ENCODE measurements at places on chromosomes 3 and 15.

DNA sequence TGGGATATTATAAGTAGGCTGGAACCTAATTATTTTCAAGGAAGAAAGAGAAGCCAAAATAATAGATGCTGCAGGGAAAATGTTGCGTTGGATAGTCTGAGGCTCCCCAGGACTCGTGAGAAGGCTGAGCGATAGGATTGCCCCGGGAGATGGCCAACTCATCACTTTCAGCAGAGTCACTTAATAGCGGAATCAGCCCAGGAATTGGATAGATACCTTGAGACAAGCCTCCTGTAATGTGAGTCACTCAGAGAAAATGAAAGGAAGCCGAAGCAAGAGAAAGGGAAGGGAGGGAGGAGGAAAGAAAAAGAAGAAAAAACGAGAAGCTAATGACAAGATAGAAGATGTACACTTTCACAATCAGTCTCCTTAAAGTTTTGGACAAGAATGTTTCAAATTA lies 94.3 kb downstream of the SQOR start:
- DNase-seq = no peak

GRCh38 chr3:53525765-53526703 lies 31.6 kb downstream of the CACNA1D start:
- no peak for DNase-seq

- DNase-seq = no peak
Observed at GRCh38 chr3:21216598-21216997, 534.4 kb downstream of the ZNF385D start.

GRCh38 chr3:118531816-118532215 lies 502.8 kb downstream of the IGSF11 start:
- no peak for DNase-seq

DNA sequence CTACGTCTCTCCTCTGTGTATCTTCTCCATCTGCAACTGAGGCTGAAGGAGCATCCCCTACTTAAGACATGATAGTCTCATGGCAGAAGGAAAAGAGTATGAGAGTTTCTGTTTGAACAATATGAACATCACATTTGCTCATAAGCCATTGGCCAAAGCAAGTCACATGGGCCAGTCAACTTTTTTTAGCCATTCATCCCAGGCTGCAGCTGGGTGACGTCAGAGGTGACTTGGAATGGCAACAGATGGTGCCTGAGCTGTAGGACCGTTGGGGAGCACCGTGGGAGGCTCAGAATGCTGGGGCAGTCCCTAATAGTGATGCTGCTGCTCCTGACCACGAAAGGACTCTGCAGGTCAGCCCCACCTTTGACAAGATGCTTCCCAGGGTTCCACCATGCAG lies 58.7 kb downstream of the CRTC3 start:
- no peak for DNase-seq

DNA sequence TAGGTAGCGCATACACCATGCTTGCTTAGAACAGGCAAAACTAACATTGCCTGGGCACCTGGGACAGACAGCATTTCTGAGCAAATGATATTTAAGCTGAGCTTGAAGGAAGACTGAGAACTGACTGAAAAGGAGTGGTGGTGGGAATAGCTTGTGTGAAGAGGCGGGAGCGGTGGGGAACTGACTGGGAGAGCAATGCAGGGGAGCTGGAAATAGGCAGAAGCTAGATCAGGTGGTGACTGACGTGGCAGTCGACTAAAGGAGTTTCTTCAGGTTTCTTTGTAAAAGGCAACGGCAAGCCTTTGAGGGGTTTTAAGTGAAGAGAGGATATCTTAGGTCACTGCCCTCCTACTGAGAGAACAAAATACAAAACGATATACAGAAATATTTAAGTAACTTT lies 61.8 kb downstream of the NEO1 start:
- no peak for DNase-seq

GRCh38 chr3:66110840-66111239 lies 72.1 kb upstream of the MAGI1 start:
- no peak for DNase-seq

DNA sequence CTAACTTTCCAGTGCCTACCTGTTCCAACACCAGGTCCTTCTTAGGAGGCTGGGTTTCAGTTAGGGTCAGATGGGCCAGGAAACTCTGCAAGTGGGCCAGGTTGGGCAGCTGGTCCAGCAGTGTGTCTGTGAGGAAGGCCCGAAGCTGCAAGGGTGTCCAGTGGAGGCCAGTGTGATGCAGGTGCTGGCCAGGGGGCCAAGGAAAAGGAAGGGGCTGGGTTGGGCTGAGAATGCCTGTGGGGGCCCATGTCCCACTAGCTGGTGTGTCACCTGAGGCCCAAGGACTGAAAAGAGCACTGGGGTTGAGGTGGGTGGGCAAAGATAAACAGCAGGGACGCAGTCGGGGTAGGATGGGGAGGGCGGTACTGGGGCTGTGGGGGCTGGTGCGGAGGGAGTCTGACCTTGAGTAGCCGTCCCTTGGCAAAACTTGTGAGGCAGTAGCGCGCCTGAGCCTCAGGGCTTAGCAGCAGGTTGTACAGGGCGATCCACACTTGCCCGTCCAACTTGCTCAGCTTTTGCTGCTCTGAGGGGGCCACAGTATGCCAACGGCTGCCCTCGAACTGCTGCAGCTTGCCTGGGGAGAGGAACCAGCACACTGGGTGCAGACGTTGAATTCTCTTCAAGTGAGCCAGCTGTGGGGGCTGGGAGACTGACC lies 1.5 kb upstream of the RASSF1 start:
- no peak for DNase-seq

GRCh38 chr3:76177610-76178009 lies 392.3 kb upstream of the ZNF717 start:
- DNase-seq = no peak

- no peak for DNase-seq
Observed at GRCh38 chr3:71008350-71008935, 575.1 kb downstream of the FOXP1 start.

DNA sequence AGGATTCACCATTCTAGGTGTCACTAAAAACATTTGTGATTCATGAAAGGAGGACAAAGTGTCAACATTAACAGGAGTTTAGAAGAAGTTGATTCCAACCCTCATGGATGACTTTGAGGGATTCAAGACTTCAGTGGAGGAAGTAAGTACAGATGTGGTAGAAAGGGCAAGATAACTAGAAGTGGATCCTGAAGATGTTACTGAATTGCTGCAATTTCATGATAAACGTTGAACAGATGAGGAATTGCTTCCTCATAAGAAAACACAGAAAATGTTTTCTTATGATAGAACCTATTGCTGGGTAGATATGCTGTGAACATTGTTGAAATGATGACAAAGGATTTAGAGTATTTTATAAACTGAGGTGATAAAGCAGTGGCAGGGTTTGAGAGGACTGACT lies 23.5 kb upstream of the ATP2C1 start:
- DNase-seq = no peak

GRCh38 chr3:114176487-114176886 lies 2.4 kb downstream of the DRD3 start:
- no peak for DNase-seq

DNA sequence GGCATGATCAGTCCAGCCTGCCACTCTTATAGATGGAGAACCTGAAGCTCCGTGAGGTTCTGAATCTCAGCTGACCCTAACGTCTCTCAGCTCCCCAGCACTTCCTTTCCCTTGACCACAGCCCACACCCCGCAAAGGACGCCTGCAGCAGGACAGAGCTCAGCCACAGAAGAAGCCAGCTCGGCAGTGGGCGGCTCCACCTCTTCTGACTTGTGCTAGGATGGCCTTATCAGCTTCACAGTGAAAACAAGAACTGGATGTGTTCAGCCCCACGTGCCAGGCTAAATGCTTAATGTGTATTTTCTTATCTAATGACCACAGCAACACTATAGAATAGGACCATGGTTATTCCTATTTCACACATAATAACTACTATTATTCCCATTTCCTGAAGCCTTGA lies 127.6 kb downstream of the ARNT2 start:
- DNase-seq = no peak

- no peak for DNase-seq
Observed at GRCh38 chr3:169666376-169667165, 3.1 kb upstream of the MECOM start.

DNA sequence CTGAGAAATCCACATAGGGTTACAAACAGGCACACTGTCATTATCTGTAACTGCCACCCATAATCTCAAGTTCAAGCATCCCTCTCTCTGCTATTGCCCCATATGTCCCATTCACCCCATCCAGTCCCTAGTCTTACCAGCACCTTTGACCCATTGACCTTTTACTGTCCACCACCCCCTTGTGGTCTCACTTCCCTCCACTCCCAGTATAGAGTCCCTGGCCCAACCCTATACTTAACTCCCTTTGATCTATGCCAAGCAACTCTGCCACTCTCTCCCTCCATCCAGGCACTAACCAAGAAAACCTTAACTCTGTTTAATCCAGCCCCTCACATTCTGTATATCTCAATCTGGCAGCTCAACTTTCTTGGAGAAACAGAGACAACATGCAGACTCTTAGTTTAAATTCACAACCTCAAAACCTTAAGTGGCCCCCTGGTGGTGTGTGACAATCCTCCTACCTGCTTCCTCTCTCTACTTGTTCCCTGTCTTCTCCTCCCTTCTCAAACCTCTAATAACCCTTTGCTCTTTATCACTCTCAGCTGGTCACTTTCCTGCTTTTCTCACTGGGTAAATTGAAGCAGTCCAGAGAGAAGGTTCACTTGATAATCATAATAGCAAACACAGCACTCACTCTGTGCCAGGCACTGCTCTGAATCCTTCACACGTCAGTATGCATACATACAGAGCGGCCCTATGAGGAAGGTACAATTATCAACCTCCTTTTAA lies 162.7 kb downstream of the STT3B start:
- DNase-seq = no peak

GRCh38 chr3:1092061-1092460 lies 763 bp upstream of the CNTN6 start:
- DNase-seq = no peak

DNA sequence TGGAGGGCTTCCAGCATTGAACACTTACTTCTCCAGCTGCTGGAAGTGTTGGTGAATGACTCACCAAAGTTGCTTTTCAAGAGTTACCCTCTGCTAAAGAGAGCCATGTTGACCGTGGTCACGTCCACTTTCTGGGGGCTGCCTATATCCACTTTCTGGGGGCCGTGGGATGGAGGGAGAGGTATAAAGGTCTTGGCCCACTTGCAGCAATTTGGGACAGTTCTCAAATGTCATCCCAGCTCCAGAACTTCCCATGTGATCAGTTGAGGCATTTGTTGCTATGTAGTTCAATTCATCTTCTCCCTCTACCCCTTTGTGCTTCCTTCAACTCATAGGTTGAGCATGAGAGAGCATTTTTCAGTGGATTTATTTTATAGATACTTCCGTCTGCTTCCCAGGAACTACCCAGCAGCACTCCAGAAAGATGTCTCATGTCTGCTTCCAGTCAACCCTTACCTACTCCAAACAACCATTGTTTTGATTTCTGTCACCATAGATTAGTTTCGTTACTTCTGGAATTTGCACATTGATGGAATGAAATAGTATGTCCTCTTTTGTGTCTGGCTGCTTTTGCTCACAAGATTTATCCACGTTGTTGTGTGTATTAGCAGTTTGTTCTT lies 130.6 kb downstream of the TCF12 start:
- DNase-seq = no peak

DNA sequence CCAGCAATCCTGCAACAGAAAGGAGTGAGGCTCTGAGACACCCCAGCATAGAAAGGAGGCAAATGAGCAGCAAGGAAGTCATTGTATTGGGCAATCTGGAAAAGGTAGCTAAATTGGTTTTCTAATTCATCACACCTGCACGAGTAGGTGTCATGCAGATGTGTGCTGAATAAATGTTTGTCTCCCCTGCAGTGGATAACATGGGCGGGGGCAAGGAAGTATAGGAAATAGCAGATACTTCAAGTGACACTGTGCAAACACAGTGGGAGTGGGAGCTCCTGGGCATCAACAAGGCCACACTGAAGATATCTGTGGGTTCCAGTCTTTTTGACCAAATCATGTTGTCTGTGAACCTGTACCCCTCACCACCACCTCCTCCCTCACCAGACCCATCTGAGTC lies 14.4 kb upstream of the HTR3E start:
- DNase-seq = no peak

GRCh38 chr3:103406320-103406850 lies 971.6 kb downstream of the ZPLD1 start:
- no peak for DNase-seq

GRCh38 chr3:115523458-115523857 lies 99.9 kb upstream of the GAP43 start:
- no peak for DNase-seq

- DNase-seq = no peak
Observed at GRCh38 chr15:65201918-65202317, 9.4 kb downstream of the CILP start.

DNA sequence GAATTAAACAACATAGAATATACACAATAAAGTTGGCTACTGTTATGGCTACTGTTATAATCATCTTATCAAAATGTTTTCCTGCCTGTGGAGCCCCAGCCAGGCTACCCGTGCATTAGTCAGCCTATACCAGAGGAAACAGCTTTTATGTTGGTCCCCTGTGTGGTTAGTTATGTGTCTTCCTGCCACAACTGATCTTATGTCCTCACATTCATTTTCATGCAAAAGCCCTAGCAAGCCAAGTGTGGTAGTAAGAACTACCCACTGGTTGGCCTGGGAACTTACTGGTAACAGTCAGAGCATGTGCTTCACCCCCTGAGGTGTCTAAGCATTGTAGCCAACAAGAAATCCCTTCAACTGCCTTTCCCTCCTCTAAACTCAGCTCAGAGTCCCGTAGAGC lies 21.8 kb downstream of the MGLL start:
- DNase-seq = no peak

DNA sequence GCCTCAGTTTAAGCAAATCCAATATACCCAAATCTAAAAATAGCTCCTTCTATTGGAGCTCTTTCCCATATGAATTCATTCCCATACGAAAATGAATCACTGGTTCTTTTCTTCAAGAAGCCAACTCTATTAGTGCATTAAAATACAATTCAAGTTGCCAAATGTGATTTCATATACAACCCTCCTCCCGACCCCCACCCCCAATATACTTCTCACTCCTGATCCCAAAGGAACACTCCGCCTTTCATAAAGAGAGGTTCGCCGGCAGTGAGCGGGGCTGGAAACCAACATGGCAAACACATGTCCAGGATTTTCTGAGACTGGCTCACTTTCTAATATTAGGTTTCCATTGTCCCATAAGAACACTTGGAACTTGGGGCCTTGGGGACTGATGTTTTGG lies 48.5 kb downstream of the MAGEF1 start:
- no peak for DNase-seq

DNA sequence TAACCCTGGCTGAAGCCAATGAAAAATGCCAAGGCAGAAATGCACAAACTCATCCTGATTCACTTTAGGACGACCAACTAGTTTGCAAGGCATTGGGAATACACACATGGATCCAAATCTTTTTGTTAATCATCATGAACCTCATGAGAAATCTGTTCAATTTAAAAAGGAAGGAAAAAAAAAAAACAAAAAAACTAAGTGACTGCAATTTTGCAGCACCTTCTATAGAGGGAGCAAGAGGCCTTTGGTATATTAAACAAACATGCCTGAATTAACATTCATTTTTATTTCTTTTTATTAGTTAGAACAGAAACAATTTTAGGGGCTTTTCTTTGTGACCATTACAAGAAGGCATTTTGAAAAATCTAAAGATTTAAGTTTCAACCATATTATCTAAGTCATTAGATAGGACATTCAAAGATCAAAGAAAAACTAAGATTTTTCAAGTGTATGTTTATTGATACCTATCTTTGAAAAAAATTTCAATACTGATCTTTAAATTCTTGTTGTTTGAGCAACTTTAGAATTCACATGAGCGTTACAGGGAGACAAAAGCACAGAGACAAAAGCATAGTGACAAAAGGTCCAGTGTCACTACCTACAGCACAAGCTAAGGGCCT lies 182.4 kb downstream of the CBLB start:
- no peak for DNase-seq

GRCh38 chr3:54433846-54434245 lies 311.5 kb downstream of the CACNA2D3 start:
- DNase-seq = no peak

Data from left forelimb (tissue), 1 donor.